ENCODE measurements at places on chromosomes 1 and 21.

DNA sequence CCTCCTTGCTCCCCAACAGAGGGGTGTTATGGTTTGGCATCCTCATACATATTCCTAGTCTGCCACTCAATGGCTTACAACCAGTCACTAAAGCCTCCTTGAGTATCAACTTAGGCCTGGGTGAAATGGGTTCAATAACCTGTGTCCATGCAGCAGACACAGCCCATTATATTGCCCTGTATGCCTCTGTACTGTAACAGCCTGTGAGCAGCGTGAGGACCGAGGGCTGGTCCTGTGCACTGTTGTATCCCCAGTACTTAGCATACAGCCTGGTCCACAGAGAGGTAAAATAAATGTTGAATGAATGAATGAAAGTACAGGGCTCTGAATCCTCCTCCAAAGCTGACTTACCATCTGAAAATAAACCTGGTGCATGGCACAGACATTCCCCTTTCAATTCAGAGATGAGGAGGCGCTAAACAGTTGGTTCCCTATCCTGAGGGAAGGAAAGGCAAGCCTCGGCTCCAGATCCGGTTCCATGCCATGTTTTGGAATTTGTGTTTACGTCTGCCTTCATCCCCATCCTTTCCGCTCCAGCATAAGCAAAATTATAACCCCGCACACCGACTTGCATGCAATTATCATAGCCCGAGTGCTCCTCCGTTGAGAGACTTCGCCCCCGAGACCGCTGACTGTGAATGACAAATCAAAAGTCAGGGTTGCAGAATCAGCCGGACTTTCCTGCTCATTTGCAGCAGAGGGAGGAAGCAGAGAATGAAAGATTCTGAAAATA is 45.0 kb upstream of the DNAJC6 start:
- peak; percentile 69 for DNase-seq

GRCh38 chr1:212229654-212230053 is 55.6 kb upstream of the PPP2R5A start:
- no peak for DNase-seq

DNA sequence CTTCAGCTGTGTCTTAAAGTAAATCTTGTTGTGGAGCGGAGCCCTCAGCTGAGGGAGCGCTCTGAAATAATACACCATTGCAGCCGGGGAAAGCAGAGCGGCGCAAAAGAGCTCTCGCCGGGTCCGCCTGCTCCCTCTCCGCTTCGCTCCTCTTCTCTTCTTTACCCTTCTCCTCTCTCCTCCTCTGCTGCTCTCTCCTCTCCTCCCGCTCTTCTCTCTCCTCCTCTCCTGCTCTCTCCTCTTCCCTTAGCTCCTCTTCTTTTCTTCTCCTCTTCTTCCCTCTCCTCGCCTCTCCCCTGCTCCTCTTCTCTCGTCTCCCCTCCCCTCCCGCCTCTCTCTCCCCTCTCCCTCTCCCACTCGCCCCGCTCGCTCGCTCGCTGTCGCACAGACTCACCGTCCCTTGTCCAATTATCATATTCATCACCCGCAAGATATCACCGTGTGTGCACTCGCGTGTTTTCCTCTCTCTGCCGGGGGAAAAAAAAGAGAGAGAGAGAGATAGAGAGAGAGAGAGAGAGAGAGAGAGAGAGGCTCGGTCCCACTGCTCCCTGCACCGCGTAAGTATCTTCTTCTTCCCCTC is at the start of gene PROX1:
Gene PROX1 (plus strand): TSS at position 47 of the 580 bp plus-strand sequence. CDS start 8,563 bp downstream, outside the sequence.
- peak; percentile 97 for DNase-seq

GRCh38 chr1:218302155-218302554 is 17.1 kb downstream of the RRP15 start:
- no peak for DNase-seq

GRCh38 chr1:156359249-156359648 is 9.8 kb upstream of the RHBG start:
- no peak for DNase-seq

DNA sequence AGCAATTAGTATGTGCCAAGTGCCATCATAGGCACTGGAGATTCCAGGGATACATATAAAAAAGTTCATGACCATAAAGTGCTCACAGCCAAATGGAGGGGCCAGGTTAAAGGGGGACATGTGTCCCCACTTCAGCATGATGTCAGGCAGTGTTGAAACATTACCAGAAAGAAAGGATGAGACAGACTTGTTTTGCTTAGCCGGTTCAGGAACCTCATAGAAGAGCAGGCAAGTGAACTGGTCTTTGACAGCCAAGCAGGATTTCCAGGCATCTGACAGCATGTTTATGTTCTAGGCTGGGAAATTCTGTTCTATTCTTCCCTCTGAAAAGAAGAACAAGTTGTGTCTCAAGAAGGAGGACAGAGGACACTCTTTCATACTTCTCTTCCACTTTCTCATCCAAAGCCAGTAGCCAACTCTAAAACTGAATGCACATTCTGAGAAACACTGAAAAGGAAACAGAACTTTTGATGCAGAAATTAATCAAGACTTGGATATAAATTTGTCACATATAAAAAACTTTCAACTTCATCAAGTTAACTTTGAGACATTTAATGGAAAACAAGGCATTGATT is 39.7 kb downstream of the GLUL start:
- DNase-seq: peak; percentile 16

All from islet precursor cell (in vitro differentiated cells).